Fibroblast of skin of back (primary cell): ENCODE measurements at places on chromosomes 2 and 18.

DNA sequence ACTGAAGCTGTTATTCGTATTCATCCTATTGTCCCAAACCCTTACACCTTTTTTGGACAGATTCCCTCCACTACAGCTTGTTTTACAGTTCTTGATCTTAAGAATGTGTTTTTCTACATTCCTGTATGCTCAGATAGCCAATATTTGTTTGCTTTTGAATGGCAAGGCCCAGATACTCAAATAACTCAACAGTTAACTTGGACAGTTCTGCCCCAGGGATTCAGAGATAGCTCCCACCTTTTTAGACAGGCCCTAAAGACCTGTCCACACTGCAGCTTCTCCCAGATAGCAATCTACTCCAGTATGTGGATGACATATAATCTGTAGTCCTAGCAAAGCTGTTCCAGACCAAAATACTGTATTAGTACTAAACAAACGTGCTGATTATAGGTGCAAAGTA lies 7.1 kb upstream of the AGXT start:
- DNase-seq, result no peak

DNA sequence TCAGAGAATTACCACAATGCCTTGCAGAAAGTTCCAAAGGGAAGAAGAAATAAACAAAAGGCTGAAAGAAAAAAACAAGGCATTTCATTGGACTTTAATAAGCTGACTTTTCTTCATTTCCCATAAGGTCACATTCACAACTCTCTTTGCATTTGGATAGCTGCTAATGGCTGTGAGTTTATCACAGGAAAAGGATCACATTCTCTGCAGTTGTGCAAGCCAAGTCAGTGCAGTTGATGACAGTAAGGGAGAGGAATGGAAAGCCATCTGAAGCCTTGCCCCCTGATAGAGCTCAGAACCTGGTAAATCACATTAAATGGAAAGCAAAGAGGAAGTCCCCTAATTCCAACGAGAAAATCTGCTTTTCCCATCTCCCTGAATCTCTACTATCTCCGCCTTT lies 950.6 kb downstream of the CNTNAP5 start:
- DNase-seq, result no peak

DNA sequence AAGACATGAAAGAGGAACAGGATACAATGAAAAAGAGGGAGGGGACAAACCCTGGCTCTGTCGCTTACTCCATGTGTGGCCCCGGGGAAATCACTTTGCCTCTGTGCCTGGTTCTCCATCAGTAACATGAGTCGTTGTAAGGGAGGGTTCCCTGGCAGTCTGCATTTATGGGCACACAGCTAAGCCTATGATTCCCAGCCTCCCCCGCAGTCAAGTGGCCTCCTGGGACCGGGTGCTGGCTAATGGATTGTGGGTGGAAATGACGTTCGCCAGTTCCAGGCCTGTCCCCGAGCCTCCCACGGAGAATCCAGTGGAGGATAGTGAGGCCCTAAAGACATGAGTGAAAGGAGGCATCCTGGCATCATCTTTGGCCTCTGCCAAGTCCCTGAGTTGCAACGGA lies 42.7 kb downstream of the SFXN5 start:
- peak; percentile 27 for DNase-seq

GRCh38 chr2:105814291-105814940 lies 69.7 kb downstream of the NCK2 start:
- no peak for DNase-seq

DNA sequence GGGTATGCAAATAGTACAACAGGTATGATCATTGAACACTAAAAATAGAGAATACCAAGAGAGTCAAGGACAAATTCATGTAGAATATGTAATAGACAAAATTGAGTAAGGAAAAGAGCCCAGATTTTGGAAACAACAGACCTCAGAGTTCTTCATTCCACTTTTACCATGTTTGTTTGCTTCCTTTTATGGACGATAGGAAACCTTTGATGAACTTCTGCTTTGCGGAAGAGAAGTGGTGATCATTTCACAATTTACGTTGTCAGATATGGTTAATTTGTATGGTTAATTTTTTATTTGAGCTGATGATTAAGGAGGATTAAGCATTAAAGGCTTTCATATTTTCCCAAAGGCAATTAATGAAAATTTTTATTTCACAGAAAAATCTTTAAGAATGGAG lies 16.3 kb downstream of the MARCHF7 start:
- no peak for DNase-seq

- no peak for DNase-seq
Observed at GRCh38 chr2:42953216-42953615, 160.8 kb upstream of the HAAO start.

GRCh38 chr18:5628512-5629255 lies 84.9 kb upstream of the EPB41L3 start:
- peak; percentile 37 for DNase-seq

DNA sequence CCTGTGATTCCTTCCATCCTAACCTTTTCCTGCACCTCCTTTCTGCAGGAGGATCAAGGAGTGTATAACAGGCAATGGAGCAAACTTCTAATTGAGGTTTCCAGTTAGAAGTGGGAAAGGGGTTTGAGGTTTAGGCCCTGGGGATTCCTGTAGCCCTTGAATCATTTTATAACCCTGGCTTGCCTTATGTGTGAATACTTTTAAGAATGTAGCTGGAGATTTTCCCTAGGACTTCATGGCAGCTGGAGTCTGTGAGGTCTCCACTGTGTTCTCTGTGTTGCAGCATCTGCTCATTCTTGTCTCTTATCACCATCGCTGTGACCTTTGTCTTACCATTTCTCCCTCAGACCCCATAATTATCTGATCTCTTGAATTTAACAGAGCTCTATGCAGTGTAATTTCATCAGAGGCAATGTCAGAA lies 370.2 kb upstream of the SLC14A2 start:
- DNase-seq, result no peak

GRCh38 chr2:11904029-11904428 lies 157.6 kb downstream of the LPIN1 start:
- DNase-seq, result no peak

- DNase-seq, result no peak
Observed at GRCh38 chr18:51007790-51008139, 22.2 kb upstream of the SMAD4 start.

DNA sequence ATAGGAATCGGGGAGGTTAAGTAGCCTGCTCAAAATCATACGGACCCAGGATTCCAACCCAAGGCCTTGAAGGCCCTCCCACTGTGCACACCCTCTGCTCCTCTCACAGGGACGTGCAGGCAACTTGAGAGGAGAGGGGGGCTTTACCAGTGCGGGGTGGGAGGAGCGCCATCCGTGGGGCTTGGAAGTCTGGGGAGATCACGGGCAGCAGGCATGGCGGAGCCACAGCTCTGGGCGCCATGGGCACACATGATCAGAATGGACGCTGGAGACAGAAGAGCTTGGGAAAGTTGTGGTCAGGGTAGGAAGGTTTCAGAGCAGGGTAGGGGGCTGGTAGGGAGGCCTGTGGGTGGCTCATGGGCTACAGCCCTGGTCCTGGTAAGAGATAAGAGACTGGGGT lies 70.7 kb downstream of the TFCP2L1 start:
- no peak for DNase-seq

- DNase-seq, result peak; percentile 1
Observed at GRCh38 chr2:184849516-184849915, 251.2 kb downstream of the ZNF804A start.

- DNase-seq, result no peak
Observed at GRCh38 chr2:174529916-174530315, 43.1 kb upstream of the GPR155 start.

DNA sequence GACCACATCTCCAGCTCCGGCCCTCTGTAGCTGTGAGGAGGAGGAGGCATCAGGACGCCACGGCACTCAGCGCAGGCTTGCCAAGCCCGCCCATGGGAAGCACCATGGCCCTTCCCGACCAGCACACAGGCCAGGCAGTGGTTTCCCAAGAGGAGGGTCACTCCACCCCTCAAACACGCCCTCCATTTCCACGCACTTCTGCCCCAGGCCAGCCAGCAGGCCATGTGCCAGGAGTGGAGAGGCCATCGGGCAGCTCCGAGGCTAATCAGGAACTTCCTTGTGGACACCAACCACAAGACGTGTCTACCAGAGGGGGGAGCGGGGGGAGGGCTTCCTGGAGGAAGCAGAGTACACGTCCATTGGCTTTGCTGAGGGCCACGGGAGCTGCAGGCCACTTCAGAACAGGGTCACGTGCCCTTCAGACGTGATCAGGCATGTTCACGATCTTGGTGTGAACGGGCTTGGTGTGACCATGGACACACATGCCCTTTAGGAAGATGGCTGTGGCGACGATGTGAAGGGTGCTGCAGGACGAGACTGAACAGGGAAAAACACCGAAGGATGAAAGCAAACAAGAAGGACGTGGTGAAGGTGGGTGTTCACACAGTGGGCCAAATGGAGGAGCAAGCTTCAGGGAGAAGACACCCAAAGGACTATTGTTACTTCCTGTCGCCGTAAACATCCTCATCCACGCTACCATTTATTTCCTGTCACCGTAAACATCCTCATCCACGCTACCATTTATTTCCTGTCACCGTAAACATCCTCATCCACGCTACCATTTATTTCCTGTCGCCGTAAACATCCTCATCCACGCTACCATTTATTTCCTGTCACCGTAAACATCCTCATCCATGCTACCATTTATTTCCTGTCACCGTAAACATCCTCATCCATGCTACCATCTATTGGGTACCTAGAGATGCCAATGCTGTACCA lies 6.5 kb upstream of the MTERF4 start:
- DNase-seq, result no peak

DNA sequence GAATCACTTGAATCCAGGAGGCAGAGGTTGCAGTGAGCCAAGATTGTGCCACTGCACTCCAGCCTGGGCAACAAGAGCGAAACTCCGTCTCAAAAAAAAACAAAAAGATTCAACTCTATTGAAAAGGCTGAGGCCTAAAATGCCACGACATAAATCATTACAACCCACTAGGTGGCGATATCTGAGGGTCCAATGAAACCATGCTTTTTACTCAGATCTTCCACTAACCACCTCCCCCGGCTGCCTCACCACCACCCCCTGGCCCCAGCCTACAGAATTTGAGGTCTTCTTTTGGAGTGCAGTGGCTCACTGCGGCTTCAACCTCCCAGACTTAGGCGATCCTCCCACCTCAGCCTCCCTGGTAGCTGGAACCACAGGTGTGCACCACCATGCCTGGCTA lies 57.5 kb downstream of the AP1S3 start:
- DNase-seq, result peak; percentile 71

GRCh38 chr18:36176177-36176584 lies 11.1 kb upstream of the MOCOS start:
- DNase-seq, result no peak

- DNase-seq, result peak; percentile 21
Observed at GRCh38 chr18:79818036-79818435, 20.3 kb downstream of the KCNG2 start.

- no peak for DNase-seq
Observed at GRCh38 chr2:156810094-156810493, 373.9 kb downstream of the GPD2 start.

GRCh38 chr2:26975102-26975501 lies 4.7 kb downstream of the MAPRE3 start:
- DNase-seq, result no peak

DNA sequence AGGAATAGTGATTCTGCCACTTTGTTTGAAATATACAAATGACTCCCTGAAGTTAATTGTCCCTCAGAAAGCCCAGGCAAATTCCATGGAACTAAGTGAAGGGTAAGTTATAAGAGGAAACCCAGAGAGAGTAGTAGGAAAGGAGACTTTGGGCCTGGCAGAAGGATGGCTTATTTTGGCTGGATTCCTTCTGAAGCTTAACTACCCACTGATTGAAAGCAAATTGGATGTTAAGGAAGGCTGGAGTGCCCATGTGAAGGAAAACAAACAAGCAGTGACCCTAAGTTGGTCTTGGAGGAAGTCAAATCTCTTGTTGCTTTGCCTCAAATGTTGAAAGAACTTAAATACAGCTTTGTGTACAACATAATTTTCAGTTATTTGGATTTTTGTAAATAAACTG lies 1106.4 kb upstream of the ZEB2 start:
- no peak for DNase-seq

GRCh38 chr18:79461627-79462026 lies 65.9 kb downstream of the NFATC1 start:
- no peak for DNase-seq

DNA sequence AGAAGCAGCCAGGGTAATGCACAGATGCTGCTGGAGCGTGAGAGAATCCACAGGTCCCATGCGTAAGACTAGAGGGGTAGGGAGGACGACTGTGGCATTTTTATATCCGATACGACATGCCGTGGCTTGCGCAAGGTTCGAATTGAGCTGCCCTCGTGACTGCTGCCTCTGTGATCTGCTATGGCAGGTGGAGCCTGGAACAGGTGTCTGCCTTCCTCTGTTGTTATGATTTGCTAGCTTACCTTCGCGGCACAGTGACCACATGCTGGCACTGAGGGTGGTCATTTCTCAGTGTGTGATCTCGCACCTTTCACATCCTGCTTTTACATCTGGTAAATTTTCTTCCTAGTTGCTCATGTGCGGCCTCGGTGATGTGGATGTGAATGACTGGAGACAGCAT lies 240.2 kb downstream of the ALPK2 start:
- no peak for DNase-seq

- DNase-seq, result no peak
Observed at GRCh38 chr18:12819322-12819721, 64.7 kb downstream of the PTPN2 start.

GRCh38 chr18:2641638-2642037 lies 13.9 kb upstream of the SMCHD1 start:
- no peak for DNase-seq

DNA sequence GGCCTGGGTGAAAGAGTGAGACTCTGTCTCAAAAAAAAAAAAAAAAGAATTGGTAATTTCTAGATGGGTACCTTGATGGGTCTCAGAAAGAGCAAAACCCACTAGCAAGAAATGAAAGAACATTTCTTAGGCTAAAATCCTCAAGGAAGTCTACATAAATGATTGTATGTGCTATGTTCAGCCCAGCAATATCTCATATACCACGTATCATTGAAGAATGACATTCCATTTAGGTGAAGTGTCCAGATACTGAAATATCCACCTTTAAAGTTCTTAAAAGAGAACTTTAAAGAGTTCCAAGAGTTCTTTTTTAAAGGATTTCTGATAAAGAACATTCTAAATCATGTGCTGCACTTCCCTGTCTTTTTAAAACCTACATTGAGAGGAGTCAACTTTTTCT lies 19.2 kb downstream of the NRP2 start:
- DNase-seq, result peak; percentile 71

DNA sequence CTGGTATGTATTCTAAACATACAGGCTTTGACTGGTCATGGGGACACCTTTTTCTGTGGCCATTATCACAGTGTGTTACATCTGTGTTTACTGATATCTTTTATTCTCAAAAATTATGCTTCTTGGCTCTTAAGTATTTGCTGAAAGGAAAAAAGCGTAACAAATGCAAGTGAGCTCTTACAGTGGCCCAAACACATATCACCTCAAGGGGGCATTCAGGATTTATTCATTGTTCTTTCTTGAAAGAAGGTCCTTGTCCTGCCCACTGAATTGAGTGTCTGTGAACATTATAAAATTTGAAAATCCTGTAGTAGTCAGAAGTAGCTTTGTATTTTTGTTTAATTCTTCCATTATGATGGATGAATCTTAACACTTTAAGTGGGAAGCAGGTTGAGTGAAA lies 454.5 kb downstream of the XIRP2 start:
- DNase-seq, result peak; percentile 3

DNA sequence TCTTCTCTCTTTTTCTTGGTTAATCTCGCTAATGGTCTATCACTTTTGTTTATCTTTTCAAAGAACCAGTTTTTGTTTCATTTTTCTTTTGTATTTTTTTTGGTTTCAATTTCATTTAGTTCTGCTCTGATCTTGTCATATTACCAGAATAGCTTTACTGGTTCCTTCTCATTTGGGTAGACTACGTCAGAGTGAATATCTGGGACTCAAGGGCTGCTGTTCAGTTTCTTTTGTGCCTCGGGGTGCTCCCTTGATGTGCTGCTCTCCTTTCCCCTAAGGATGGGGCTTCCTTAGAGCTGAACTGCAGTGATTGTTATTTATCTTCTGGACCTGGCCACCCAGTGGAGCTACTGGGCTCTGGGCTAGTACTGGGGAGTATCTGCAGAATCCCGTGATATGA lies 29.4 kb upstream of the IL1RN start:
- no peak for DNase-seq
